ENCODE measurements at places on chromosomes 3 and 15. TPM values are rescaled to one million over a fixed set of nuclear protein-coding genes. Genes with fewer than 3 reads are reported as not detected.

PLAAT1 gene
- 2.2 TPM for total RNA-seq

REC114 gene
- total RNA-seq, result not detected

IDH3A gene
- 35.4 TPM for total RNA-seq

GRCh38 chr3:143850877-143851276 is 2.6 kb upstream of the SLC9A9 start:
- H3K4me3 ChIP-seq, result no peak overlapping the region
- H3K36me3 ChIP-seq, result no peaks in the 10 kb centered on the region
- H3K4me1 ChIP-seq, result peaks cover 9% of the 10 kb centered on the region
- H3K27me3 ChIP-seq, result peaks cover 3% of the 10 kb centered on the region
- no peak overlapping the region for H3K27ac ChIP-seq

GRCh38 chr3:74000725-74001124 is 376.0 kb upstream of the PDZRN3 start:
- H3K27me3 ChIP-seq, result no peaks in the 10 kb centered on the region
- no peak overlapping the region for H3K27ac ChIP-seq
- peaks cover 13% of the 10 kb centered on the region for H3K4me1 ChIP-seq
- H3K4me3 ChIP-seq, result no peak overlapping the region
- no peak for DNase-seq

ZNF774 gene
- 9.5 TPM for total RNA-seq

DNA sequence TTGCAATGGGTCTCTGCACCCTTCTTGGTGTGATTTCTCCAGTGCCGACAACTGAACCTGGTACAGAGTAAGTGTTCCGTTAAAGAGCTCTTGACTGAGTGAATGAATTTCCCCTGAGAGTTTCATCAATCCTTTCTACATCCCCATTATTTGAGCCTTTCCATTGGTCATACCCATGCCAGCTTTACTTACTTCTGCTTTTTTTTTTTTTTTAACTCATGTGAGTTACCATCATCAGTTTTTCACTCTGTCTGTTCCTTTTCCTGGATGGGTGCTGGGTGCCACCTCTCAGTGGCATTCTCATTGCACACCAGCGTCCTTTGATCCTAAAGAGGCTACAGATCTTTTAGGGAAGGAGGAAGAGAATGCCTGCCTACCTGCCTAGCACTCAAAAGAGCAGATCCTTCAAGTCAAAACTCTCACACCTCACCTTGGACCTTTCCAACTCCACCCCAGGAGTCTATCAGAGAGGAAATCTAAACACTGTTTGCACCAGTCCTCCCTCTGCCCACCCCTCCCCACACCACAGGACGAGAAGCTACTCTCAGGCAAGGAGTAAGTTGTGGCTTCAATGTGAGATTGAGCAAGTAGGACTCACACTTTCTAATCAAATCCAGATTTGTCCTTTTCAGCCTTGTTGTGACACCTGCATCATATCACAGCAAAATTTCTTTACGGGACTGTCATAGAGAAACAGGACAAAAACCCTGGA is 13.1 kb upstream of the USP3 start:
- H3K27ac ChIP-seq, result no peak overlapping the region
- no peak for DNase-seq
- no peaks in the 10 kb centered on the region for H3K36me3 ChIP-seq
- peaks cover 1% of the 10 kb centered on the region for H3K4me1 ChIP-seq

DNA sequence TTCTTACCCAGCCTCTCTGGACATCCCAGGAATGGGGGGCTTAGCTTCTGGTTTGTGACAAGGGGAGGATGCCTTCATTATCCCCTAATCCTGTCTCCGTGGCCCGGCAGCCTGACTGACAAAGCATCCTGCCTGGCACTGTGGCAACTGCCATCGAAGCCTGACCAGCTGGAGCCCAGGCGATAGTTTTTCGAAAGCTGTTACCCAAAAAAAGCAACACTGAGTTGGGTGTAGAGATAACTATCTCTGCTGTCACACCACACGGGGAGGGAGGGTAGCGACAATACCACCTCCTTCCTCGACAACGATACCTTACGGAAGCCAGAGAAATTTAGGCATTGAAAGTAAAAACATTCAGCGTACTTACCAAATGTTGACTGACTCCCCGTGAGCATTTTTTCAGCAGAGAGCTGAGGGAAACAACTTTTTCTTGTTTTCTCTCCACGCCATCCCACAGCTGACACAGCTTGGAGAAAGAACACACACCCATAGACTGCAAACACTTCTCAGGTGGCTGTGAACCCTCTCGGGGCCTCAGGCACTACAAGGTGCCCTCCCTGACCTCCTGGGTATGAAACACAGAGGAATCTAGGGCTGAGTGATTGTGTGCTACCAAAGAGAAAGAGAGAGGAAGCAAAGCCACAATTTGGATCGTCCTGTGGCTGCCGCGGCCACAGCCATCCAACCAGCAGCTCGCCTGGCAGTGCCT is 361.9 kb upstream of the ICE2 start:
- H3K4me3 ChIP-seq, result no peak overlapping the region
- no peaks in the 10 kb centered on the region for H3K36me3 ChIP-seq
- H3K4me1 ChIP-seq, result peaks cover 10% of the 10 kb centered on the region
- no peak overlapping the region for H3K27ac ChIP-seq
- no peak for DNase-seq

DNA sequence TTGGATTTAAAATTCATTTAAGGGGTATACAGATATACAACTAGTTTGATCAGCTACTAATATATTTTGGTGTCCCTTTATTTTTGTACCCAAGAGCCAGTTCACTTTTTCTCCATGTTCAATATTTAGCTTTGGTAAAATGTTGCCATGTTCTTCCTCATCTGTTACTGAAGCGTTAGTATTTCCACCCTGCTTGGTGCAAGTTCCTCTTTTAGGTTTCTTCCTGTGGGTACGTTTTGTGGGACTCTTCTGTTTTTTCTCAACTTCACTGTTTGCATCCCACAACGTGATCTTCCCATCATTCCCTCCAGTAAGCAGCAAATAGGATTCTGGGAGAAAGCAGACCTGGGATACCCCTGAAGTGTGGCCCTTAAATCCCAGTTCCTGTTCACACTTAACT is 14.1 kb downstream of the WDR53 start:
- peaks cover 6% of the 10 kb centered on the region for H3K36me3 ChIP-seq
- DNase-seq, result no peak
- no peak overlapping the region for H3K27ac ChIP-seq
- no peaks in the 10 kb centered on the region for H3K27me3 ChIP-seq
- no peak overlapping the region for H3K4me3 ChIP-seq

GPR171 gene
- total RNA-seq, result not detected

SLC25A38 gene
- total RNA-seq, result 34.6 TPM

GRCh38 chr3:76111808-76112207 is 326.5 kb upstream of the ZNF717 start:
- no peak overlapping the region for H3K4me3 ChIP-seq
- H3K27ac ChIP-seq, result no peak overlapping the region
- no peaks in the 10 kb centered on the region for H3K36me3 ChIP-seq
- no peak for DNase-seq

- no peak overlapping the region for H3K4me3 ChIP-seq
- peak overlapping the region; percentile 92 for H3K27ac ChIP-seq
- peaks cover 28% of the 10 kb centered on the region for H3K36me3 ChIP-seq
- no peaks in the 10 kb centered on the region for H3K27me3 ChIP-seq
- peaks cover 4% of the 10 kb centered on the region for H3K4me1 ChIP-seq
- DNase-seq, result no peak
Observed at GRCh38 chr3:61645148-61645547, 83.8 kb downstream of the PTPRG start.

VGLL3 gene
- 2.0 TPM for total RNA-seq

SYNPR gene
- total RNA-seq, result 13.3 TPM

- H3K27ac ChIP-seq, result peak overlapping the region; percentile 50
- no peaks in the 10 kb centered on the region for H3K27me3 ChIP-seq
- H3K36me3 ChIP-seq, result peaks cover 10% of the 10 kb centered on the region
- no peak overlapping the region for H3K4me3 ChIP-seq
- H3K4me1 ChIP-seq, result peaks cover 33% of the 10 kb centered on the region
Observed at GRCh38 chr3:138682648-138683047, 74.1 kb downstream of the FAIM start.

DNA sequence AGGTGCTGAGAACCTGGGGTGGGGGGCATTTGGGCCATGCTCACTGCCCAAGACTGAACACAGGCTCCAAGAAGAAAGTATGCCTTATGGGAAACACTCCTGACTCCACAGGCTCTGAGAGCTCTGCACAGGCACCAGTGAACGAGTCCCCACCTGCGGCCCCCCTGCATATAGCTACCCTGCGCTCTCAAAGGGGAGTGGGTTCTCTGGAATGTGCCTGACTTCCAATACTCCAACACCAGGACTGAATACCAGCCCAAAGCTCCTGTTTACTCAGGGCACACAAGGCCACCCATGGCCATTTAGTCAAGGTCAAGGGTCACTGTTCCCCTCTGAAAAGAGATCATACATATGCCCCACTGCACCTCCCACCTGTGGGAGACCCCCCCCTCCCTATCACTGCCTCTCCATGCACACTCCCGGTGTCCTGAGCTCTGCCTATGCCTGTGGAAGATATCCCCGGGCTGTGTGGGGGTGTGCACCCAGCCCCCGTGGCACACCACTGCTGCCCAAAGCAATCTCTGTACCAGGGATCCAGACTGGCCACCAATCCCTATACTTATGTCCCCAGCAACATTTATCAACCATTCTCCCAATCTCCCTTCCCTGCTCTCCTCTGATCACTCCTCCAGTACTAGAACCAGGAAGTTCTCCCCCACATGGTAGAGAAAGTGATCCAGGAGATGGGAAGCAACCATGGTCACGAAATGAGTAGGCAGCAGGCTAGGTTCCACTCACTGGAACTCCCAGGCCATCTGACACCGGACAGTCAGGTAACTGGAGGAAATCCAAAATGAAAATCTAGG is 1.5 kb upstream of the PLXNB1 start:
- DNase-seq, result no peak
- no peaks in the 10 kb centered on the region for H3K27me3 ChIP-seq
- H3K36me3 ChIP-seq, result peaks cover 5% of the 10 kb centered on the region
- peak overlapping the region; percentile 98 for H3K27ac ChIP-seq
- H3K4me3 ChIP-seq, result peak overlapping the region; percentile 90

CCNDBP1 gene
- total RNA-seq, result 44.1 TPM

DNA sequence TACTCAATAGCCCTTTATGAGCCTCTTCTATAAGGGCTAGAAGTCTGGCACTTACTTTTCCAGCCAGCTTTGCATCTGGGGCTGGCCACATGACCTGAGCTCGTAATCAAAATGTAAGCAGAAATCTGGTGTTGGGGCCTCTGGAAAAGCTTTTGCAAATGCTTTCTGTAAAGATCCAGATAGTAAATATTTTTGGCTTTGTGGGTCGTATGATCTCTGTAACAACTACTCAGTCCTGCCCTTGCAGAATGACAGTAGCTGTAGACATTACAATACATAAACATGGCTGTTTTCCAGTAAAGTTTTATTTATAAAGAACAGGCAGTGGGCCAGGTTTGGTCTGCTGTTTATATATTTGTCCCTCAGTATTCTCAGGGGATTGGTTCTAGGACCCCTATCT is 46.2 kb upstream of the THRB start:
- peaks cover 4% of the 10 kb centered on the region for H3K27me3 ChIP-seq
- DNase-seq, result no peak
- peaks cover 10% of the 10 kb centered on the region for H3K4me1 ChIP-seq
- no peaks in the 10 kb centered on the region for H3K36me3 ChIP-seq

GRCh38 chr15:25186411-25186810 is 231.6 kb downstream of the SNRPN start:
- no peak overlapping the region for H3K27ac ChIP-seq
- H3K4me1 ChIP-seq, result no peaks in the 10 kb centered on the region

B2M gene
- total RNA-seq, result 139 TPM

GRCh38 chr3:152350139-152350538 is 81.4 kb downstream of the MBNL1 start:
- H3K4me3 ChIP-seq, result no peak overlapping the region
- H3K36me3 ChIP-seq, result no peaks in the 10 kb centered on the region
- H3K4me1 ChIP-seq, result no peaks in the 10 kb centered on the region

DNA sequence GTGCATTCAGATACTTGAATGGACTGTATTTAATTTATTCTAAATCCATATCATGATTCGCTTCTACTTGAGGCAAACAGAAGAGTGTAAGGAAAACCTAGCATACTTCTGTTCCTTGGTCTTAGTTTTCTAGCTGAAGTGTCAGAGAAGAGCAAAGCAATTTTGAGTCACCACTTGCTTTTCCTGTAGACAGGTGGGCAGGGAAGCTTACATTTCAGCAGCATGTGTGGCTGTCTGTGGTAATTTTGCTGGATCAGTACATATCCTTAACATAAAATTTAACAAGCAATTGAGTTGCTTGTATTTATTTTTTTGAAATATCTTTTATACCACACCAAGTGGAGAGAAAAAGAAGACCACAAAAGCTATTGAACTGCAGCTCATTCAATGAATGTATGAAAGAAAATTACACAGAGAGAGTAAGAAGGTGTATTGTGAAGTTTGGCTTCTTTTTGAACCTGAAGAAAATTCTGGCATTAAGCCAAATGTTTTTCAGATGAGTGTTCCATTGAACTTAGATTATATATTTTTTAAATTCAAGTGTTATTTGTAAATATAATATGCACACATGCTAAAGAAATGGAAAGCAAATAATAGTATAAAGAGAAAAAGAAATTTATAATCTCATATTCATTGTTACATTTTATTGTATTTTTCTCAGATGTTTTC is 747.6 kb downstream of the NAALADL2 start:
- peaks cover 4% of the 10 kb centered on the region for H3K4me1 ChIP-seq
- no peak overlapping the region for H3K4me3 ChIP-seq
- DNase-seq, result no peak

DNA sequence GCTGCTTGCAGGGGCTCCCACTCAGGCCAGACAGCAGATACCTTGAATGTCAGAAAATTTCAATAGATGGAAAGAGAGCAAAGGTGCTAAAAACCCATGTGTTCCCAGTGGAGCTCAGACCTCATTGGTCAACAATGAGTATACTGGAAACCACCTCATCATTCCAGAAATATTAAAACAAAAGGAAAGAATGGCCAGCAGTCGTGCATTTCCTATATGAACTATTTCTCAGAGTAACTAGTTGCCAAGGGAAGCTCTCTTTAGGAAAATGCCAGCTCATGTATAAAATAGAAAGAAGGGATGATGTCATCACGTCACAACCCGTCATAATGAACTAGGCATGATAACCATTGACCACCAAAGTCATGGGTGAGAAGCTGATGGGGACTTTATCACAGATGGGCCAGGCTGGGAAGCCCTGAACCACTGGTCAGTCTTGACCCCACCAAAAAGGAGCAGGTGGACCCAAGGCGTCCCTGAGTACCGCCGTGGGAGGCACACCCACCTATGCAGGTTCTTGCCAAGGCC is 17.5 kb downstream of the DNAJB8 start:
- no peak overlapping the region for H3K27ac ChIP-seq
- H3K36me3 ChIP-seq, result no peaks in the 10 kb centered on the region
- DNase-seq, result no peak
- peaks cover 8% of the 10 kb centered on the region for H3K4me1 ChIP-seq
